ENCODE measurements at places on chromosomes 6 and 20. TPM values are rescaled to one million over a fixed set of nuclear protein-coding genes. Genes with fewer than 3 reads are reported as not detected.

- DNase-seq, result no peak
Observed at GRCh38 chr6:21909321-21909720, 315.8 kb downstream of the SOX4 start.

GRCh38 chr20:21325296-21325695, 22.2 kb downstream of the XRN2 start:
- DNase-seq, result no peak

DNA sequence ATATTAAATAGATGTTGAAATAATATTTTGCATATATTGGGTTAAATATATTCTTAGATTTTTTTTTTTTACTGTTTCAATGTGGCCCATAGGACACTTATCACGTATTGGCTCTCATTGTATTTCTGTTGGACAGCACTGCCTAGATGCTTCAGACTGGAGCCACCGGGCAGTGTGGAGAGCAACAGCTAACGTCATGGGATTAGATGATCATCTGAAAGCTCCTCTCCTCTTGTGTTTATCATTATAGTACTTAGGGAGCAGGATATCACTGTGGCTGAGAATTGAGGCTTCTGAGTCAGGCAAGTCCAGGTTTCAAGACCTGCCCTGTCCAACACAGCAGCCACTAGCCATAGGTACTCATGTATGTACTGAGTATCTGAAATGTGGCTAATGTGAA, 87.4 kb downstream of the ZHX3 start:
- DNase-seq, result no peak

- no peak for DNase-seq
Observed at GRCh38 chr6:90417385-90417784, 120.7 kb upstream of the BACH2 start.

- peak; percentile 70 for DNase-seq
Observed at GRCh38 chr20:38685853-38686473, 38.3 kb upstream of the SLC32A1 start.

- no peak for DNase-seq
Observed at GRCh38 chr20:29325304-29325640, 1932.2 kb upstream of the DEFB115 start.

DNA sequence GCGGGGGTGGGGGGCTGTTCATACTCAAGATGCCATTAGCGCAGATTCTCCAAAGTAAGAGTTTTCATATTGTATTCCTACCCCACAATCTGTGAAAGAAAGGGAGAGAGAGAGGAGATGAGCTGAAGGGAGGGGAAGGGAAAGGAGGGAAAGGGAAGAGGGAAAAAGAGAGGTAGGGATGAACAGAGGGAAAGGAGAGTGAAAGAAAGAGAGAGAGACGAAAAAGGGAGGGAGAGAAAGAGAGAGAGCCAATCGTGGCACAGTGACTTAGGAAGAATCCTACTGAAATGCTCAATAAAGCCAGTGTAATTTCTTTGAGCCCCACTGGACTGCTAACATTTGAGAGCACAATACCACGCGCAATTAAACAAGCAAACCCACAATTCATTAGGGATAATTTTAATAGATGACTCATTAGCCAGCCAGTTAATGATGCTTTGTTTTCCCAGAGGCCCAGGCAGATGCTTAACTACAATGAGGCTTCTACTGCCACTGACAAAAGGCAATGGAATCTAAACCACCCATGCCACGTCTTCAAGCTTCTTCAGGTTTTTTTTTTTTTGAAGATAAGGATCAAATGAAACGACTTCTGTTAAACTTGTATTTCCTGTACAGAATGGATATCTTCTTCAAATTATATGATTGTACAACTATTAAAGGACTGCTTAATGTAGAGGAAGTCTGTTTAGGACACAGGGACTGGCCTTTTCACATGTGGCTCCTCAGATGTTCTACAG, 306.8 kb downstream of the FOXC1 start:
- DNase-seq, result no peak

GRCh38 chr6:151103266-151103665, 136.5 kb upstream of the AKAP12 start:
- no peak for DNase-seq

DNA sequence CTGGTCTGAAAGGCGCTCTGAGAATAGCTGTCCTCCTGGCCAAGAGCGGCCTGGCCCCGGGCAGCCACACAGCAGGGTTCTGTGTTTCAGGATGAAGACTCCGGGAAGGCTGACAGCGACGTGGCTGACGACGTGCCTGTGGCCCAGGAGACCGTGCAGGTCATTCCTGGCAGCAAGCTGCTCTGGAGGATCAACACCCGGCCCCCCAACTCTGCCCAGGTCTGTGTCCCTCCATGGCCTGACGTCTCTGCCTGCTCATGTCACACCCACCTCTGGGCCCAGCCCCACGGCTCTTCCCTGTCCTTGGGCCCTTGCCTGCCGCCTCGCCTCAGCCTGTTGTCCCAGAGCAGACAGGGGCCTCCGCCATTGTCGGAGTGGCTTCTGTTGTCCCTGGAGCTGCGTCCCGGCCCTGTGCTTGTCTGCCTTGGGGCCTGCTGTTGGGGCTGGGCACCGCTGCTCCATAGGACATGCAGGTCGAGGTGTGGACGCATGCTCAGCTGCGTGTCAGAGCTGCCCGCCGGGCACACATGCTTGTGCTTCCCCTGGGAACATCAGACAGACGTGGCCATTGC, 16.2 kb upstream of the ADRM1 start:
- no peak for DNase-seq

GRCh38 chr20:346640-347316, at the start of gene NRSN2:
NRSN2 (plus strand) TSS chr20:347111; CDS start chr20:349644, 2,533 bp downstream.
- peak; percentile 54 for DNase-seq

DNA sequence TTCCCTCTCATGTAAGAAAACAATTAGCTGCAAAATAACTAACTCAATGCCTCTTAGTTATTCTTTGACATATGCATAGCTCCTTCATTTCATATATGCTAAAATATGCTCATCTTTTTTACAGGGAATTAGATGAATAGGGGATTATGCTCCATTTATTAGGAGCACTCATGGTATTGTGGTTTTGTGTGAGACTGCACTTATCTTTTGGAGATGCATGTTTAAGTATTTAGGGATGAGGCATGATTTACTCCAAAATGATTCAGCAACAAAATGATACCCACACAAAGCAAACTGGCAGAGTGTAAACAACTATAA, 8.8 kb downstream of the BNIP5 start:
- DNase-seq, result no peak

GRCh38 chr6:163170294-163170883, 244.1 kb upstream of the QKI start:
- peak; percentile 36 for DNase-seq

DNA sequence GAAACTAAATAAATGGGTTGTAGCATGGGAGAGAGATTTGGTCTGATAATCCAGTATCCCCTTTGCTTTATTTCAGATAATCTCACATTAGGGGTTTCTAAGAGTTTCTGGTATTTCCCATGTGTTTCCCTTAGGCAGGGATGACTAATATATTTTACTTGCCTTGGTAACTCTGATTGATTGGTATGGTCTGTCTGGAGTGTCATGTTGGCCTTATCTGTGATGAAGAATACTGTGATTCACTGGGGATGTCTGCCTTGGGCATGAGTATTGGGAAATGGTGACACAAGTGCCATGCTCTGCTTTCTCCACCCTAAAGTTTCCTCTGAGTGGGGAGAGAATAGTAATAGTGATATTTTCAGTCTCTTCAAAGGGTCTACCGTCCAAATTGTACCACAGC, 10.1 kb downstream of the SLC22A2 start:
- no peak for DNase-seq

DNA sequence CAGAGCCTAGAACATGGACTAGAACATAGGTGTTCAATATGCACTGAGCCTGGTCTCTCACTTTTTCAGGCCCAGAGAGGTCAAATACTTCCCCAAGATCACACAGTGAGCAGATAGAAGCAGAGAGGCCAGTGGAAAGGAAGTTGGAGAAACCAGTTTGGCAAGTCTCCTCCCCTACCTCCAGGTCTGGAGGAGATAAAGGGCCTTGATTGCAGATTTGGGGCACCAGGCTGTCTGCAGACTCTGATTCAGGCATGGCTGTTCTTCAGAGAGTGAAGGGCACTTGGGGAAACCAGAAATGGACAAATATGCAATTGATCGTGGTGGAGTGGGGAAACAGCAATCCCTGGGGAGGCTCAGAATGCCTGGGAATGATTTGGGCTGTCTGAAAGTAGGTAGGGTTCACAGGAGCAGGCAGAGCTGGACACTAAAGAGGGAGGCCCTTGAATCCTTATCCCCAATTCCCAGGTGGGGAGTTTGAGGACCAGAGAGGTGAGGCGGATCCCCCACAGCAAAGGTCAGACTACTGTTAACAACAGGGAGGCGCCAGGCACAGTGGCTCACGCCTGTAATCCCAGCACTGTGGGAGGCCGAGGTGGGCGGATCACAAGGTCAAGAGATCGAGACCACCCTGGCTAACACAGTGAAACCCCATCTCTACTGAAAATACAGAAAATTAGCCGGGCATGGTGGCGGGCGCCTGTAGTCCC, 2.3 kb downstream of the PEDS1 start:
- no peak for DNase-seq

DNA sequence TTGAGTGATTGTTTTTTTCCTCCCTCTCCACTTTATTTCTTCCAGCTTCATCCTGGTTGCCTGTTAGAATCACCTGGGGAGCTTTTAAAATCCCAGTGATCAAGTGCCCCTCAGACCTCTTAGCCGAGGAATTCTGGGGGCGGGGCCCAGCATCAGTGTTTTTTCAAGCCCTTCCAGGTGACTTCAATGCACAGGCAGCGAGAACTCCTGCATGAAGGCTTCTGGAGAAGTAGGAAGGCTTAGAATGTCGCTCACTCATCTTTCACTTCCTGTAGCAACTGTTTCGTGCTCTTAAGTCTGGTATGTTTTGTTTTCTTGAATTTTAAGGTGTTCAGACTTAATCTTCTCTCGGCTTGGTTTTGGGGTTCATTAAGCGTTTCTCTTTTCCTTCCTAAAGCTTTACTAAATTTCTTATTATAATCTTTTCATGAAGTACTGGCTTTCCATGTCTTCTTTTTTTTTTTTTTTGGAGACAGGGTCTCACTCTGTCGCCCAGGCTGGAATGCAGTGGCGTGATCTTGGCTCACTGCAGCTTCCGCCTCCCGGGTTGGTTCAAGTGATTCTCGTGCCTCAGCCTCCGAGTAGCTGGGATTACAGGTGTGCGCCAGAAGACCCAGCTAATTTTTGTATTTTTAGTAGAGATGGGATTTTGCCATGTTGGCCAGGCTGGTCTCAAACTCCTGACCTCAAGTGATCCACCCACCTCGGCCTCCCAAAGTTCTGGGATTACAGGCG, 30.9 kb upstream of the TULP1 start:
- DNase-seq, result no peak

- no peak for DNase-seq
Observed at GRCh38 chr6:111606620-111607115, 990 bp upstream of the TRAF3IP2 start.

DNA sequence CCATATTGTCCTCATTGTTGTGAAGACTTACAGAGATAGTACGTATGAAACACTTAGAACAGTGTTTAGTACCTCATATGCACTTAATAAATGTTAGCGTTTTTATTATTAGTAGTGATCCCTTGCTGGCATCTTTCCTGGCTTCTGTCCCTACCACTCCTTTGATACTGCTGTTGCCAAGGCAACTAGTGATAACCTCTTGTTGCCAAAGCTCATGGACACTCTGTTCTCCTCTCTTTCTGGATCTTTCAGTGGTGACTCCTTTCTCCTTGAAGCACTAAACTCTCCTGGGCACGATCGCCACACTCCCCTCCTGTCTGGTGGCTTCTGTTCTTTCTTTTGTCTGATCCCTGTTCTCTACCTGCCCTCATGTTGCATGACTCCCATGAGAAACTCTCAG, 83.5 kb downstream of the FOXO3 start:
- DNase-seq, result no peak

DNA sequence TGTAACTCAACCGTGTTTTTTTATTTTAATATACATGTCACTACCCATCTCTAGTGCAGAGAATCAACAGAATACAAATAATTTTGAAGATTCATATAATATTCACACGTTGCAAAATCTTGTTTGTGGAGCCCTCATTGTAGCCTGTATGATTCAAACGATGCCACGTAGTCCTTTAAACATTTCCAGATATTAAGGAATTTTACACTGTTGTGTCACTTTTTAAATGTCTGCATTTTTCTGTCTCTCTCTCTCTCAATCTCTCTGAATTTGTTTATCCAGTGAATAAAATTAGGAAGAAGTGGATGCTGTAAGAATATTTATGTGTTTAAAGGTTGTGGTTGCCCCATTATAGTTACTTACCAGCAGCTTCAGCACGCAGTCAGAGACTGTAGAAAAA, 262.0 kb downstream of the PAX1 start:
- no peak for DNase-seq

- no peak for DNase-seq
Observed at GRCh38 chr20:42204109-42204660, 586.0 kb upstream of the CHD6 start.

- DNase-seq, result no peak
Observed at GRCh38 chr20:1272368-1273100, 6.4 kb downstream of the SNPH start.

DNA sequence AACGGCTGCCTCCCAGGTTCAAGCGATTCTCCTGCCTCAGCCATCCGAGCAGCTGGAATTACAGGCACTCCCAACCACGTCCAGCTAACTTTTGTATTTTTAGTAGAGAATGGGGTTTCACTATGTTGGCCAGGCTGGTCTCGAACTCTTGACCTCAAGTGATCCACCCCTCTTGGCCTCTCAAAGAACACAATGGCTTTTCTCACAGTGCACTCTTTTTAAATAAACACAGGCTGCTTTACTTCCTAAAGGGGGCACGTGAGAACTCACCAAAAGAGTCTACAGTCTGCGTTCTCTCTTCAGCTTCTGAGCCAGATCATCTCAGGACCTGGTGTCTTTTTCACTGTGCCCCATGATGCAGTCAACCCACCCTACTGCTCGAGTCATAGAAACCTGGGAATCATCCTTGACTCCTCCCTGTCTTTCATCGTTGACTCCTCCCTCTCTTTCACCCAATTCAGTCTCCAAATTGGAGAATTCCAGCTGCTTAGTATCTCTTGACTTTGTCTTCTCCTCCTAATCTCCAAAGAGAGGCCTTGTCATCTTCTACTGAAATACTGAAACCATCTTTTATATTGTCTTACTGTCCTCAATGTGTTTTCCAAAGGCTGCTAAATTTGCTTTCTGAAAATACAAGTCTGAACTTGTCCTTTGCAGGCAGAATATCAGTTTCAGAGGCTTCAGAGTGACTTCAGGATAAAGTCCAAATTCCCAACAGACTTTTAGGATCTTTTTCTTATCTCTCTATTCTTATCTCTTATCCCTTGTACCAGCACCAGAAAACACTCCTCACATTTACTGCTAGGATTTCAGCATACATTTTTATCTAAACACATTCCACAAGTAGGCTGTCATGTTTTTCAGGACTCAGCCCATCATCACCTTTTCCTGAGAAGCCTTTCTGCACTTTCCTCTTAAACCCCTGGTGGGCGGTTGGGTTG, 323.4 kb downstream of the SYNE1 start:
- no peak for DNase-seq

- no peak for DNase-seq
Observed at GRCh38 chr6:113707194-113707593, 150.0 kb upstream of the MARCKS start.

The SLC35D3 gene
- not detected for total RNA-seq

The CDC25B gene
- total RNA-seq, result 263 TPM

The RFX6 gene
- not detected for total RNA-seq

The TSPO2 gene
- not detected for total RNA-seq

The WFDC2 gene
- total RNA-seq, result not detected

The SLC13A3 gene
- 0.30 TPM for total RNA-seq

The TGM3 gene
- total RNA-seq, result not detected

The PI3 gene
- total RNA-seq, result not detected

The EPPIN gene
- total RNA-seq, result not detected

The STX11 gene
- 11.2 TPM for total RNA-seq

The ABT1 gene
- 28.3 TPM for total RNA-seq

The C20orf204 gene
- 9.7 TPM for total RNA-seq

The TRIM15 gene
- total RNA-seq, result not detected

The CD109 gene
- total RNA-seq, result 1.6 TPM

The SRSF12 gene
- not detected for total RNA-seq

The NEURL2 gene
- 3.9 TPM for total RNA-seq
